ENCODE measurements at places on chromosomes 2 and 18.
A peak's percentile ranks its signal among the peaks of the same experiment; 100 is the strongest.

GRCh38 chr2:171180229-171180930, 19.7 kb upstream of the TLK1 start:
- no peak for DNase-seq

- DNase-seq: no peak
Observed at GRCh38 chr2:65402323-65402722, 30.1 kb downstream of the SPRED2 start.

DNA sequence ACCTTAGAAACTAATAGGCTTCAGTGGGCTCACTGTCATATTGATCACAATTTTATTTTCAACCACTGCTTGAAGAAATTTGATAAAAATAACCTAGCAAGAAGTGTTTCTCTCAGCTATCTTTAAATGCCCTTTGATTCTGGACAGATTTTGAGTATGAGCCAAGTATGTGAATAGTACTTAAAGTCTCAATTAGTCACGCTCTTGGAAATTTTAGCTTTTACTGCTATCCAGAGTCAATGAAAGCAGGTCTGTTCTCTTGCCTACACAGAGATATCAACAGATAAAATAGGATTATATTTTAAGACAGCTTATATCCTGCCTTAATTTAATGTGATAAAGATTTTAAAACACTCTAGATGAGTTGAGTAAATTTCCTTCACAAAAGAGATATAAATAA, 337.3 kb downstream of the CBLN2 start:
- no peak for DNase-seq

DNA sequence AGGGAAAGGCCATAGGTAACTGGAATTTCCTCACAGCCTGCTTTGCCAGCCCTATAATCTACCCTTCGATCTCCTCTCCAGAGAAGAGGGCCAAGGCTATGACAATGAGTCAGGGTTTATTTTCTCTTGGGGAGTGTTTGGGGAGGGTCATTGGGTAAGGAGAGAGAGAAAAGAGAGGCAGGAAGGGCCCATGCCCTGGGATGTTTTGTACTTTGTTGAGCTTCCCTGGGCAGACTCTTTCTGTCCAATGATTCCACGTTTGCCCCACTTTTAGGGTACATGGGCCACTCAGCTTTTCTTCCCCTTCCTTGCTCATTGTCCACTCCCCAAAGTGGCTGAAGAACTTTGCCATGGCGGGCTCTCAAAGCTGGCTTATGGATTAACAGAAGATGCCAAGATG, 224.2 kb downstream of the ALK start:
- DNase-seq: no peak

- DNase-seq: no peak
Observed at GRCh38 chr2:135005753-135006152, 41.5 kb downstream of the MAP3K19 start.

DNA sequence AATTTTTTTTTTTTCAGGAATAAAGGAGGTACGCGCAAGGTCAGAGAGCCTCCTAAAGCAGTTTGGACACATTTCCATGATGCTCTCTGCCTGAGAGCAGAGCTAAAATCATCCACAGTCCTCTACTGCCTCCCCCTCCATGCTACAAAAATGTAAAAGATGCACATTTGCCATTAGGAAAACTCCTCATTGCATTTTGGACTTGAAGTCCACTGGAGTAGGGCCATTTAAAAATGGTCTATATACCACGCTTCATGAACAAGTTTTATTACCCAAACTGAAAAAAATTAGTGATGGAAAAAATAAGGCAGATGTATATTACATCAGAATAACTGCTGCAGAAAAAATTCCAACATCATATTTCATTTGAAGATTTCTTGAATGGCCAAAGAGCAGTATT, 256.0 kb downstream of the AFF3 start:
- DNase-seq: no peak

GRCh38 chr2:200472853-200473464, 36.9 kb downstream of the KCTD18 start:
- DNase-seq: no peak

DNA sequence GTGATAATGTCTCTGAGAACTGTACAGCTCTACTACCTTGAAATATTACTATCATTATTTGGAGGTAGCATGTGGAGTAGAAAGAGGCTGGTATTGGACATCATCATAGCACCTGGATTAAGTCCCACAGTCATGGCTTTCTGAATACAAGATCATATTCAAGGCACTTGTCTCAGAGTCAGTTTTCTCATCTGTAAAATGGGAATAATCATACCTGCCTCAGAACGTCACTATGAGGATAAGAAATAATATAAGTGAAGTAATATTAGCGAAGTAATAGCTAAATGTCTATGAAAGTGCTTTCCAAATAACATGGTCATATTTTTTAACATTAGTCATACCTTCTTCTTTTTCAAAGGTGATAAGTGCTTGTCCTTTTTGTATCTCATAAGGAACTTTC, 11.0 kb downstream of the NMI start:
- DNase-seq: no peak

- peak; percentile 95 for DNase-seq
Observed at GRCh38 chr2:133421516-133422324, 146.5 kb downstream of the NCKAP5 start.

DNA sequence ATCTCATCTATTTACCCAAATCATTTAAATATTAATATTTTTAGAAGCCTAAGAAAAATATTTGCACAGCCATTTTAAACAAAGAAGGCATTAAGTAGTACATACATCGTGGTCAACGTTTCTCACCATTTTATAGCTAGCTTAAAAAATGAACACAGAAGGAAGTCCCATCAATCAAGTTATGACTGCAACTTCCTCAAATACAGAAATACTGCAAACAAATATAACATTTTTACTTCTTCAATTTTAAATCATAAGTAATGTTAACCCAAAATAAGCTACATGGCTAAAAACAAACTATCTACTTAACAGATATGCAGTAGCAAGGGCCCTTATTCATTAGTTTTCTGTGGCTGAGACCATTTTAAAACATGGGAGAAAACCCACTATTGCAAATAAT, 30.6 kb downstream of the ITSN2 start:
- DNase-seq: no peak
